NCI-H1092 treated with DMSO at 0.1 percent for 48 hours (cell line): ENCODE measurements at places on chromosomes 7 and 10.

- peak; percentile 27 for DNase-seq
Measured at GRCh38 chr7:150322114-150322832, 882 bp upstream of the LRRC61 start.

DNA sequence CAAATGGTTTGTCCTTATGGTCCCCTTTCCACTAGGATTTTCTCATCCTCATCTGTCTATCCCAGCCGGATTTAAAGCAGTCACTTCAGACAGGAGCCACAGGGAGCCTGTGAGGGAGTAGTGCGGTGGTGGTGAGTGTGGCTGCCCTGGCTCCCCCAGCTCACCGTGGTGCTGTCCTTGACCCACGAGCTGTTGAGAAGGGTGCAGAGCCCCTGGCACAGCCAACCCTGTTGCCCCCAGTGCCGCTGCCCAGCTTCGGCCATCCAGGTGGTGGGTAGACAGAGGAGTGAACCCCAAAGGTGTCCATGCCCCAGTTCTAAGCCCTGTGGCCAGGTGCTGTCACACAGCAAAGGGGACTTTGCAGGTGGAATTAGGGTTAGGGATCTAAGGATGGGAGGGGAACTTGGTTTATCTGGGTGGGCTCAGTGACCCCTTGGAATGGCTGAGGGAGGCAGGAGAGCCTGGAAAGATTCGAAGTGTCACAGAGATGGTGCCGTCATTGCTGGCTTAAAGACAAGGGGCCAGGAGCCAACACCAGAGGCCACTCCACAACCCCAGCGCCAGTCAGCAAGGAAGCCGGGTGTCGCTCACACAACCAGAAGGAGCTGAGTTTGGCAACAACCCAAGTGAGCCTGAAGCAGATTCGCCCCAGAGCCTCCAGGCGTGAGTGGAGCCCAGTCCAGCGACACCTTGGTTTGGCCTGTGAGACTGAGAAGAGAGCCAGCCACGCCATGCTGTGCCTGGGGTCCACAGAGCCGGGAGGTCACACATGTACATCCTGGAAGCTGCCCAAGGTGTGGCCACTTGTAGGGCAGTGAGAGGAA is 142.4 kb downstream of the ADCY1 start:
- DNase-seq: peak; percentile 6

- no peak for DNase-seq
Measured at GRCh38 chr7:143452495-143452894, 9.2 kb downstream of the TAS2R60 start.

DNA sequence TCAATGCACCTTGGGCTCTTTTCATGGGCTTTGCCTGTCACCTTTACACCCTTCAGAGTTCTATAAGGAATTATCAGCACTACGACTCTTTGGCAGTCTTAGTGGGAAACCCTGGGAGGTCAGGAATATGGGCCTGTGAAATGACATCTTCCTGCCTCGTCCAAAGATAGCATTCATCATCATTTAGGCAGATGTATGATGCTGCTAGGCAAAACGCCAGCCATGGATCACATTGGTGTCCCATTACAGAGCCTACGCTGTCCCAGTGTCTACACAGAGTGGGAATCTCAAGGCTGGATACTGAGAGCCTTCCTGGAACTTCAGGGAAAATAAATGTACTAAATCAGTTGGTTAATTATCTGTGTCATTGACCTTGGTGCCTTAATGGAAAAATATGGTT is 259.4 kb upstream of the CELF2 start:
- DNase-seq: no peak

DNA sequence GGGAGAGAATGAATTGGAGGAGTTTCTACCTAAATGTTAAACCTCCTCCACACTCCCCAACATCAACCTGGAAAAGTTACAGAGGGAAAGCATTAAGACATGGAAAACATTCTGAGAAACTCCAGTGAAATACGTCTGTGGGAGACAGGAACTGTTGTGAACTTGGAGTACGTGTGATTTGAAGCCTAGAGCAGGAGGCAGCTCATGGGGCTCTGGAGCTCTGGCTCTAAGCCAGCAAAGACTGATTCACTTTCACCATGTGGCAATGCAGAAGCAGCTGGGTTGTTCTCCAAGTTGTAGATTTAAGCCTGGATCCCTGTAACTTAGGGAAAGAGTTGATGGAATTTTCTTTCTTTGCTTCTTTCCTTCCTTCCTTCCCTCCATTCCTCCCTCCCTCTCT is 503.2 kb downstream of the NRG3 start:
- DNase-seq: no peak

GRCh38 chr7:88223265-88223664 is 3.4 kb upstream of the SRI start:
- no peak for DNase-seq

- DNase-seq: peak; percentile 31
Measured at GRCh38 chr7:114662002-114662677, 247.5 kb downstream of the FOXP2 start.

- DNase-seq: no peak
Measured at GRCh38 chr10:71223347-71224058, 11.1 kb downstream of the UNC5B start.

DNA sequence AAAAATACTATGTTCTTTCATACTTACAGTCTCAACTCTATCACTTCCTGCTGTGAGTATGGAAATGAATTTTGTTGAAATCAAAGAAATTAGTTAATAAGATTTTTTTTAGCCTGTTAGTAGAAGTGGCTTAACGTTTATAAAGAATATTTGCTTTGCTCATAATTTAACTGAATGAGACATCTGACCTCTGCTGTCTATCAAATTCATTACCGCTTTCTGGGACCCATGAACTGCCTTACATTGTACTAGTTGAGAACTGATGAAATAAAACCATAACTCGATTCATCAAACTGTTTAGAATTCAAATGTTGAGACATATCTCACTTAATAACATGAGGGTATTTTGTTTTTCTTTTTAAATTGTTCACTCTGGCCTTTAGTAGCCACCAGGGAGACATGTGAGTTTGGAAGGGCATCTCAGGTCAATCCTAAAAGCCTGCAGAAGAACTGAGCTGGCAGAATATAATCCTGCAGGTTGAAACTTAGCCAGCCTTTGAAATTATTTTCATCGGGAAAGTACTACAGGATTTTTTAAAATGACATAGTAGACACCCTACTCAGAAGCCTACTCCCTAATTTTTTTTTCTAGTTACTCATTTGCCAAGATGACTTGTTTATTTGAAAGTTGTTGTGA is 78.7 kb downstream of the KIAA1217 start:
- DNase-seq: no peak

GRCh38 chr10:88608780-88609179 is 22.2 kb downstream of the LIPJ start:
- DNase-seq: no peak

- DNase-seq: no peak
Measured at GRCh38 chr10:49599546-49599945, 10.6 kb upstream of the SLC18A3 start.

- DNase-seq: no peak
Measured at GRCh38 chr7:98831641-98832221, 38.1 kb downstream of the TMEM130 start.

DNA sequence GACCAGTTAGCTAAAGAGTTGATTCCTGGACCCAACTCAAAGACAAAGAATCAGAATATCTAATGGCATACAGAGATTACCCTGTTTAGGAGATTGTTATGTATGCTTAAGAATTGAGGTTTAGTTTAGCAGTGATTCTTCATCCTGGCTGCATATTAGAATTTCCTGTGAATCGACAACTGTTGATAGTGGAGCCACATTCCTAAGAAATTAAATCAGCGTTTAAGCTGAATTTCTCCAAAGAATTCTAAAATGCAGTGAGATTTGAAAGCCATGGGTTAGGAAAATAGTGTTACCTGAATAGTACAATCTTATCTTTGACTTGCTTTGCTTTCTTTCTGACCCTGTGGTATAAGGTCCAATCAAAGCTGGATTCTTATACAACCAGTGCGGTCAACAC is 16.4 kb upstream of the FERD3L start:
- DNase-seq: no peak

GRCh38 chr10:72687035-72687434 is 4.9 kb upstream of the MCU start:
- DNase-seq: no peak

DNA sequence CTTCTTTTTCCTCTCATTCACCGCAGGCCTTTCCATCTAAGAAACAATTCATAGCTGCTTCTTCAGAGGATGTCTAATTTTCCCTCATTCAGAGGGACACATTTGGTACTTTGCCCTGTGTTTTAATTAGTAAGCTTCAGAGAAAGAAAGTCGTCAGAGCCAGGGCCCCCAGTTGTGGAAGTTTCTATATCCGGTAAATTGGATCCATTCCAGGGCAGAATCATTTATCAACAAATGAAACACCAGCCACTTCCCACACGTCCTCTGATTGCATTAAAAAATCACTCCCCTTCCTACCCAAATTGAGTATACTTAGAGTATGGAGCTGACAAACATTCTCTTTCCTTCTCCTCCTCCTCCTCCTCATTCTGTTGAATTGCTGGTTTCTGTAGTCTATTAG is 205.8 kb upstream of the HDAC9 start:
- no peak for DNase-seq

- DNase-seq: no peak
Measured at GRCh38 chr10:58755340-58755610, 242.6 kb downstream of the BICC1 start.

GRCh38 chr7:130850956-130851355 is 116.9 kb upstream of the KLF14 start:
- DNase-seq: no peak

DNA sequence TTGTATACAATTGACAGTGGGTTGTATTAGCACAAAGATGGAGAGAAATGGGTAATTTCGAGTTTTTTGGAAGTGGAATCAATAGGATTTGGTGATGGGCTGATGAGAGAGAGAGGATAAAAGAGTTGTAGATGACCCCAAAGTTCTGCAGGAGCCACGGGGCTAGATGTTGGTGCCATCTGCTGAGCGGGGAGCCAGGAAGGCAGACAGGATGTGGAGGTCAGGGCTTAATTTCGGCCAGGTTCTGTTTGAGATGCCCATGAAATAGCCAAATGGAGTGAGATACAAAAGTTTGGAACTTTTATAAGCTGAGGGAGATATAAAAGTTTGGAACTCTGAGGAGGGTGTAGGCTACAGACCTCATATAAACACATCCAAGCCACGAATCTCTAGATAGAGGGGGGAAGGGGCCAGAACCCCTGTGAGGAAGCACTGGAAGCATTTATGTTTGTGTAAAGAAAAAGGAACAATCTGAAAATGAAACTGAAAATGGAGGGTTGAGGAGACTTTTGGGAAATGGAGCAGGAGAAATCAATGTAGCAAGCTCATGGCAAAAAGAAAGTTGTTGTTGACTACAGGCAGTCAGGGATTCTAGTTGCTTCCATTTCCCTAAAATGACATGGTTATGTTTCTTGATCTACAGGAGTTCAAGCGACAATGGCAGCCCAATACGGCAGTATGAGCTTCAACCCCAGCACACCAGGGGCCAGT is 2.2 kb downstream of the GIMAP4 start:
- DNase-seq: no peak
